Activated T-cell treated with anti-CD3 and anti-CD28 coated beads for 1 hour (primary cell): ENCODE measurements at places on chromosomes 5 and 9.

- DNase-seq, result no peak
Measured at GRCh38 chr5:132456987-132457361, 33.6 kb downstream of the IRF1 start.

DNA sequence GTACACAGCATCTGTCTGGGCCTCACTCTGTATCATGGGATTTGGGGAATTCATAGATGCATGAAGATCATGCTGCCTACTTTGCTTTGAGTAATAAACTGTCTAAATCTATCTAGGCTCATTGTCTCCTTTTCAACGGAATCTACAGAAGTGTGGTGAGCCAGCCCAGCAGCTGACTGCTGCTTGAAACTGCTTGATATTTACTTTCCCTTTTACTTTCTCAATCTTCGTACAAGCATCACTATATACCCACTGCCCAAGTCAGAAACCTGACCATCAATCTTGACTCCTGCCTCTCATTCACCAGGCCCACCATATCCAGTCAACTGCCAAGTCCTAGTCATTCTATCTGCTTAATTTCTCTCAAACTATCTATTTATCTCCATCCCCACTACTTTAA, 142.9 kb downstream of the NR2F1-AS1 start:
- DNase-seq, result no peak

DNA sequence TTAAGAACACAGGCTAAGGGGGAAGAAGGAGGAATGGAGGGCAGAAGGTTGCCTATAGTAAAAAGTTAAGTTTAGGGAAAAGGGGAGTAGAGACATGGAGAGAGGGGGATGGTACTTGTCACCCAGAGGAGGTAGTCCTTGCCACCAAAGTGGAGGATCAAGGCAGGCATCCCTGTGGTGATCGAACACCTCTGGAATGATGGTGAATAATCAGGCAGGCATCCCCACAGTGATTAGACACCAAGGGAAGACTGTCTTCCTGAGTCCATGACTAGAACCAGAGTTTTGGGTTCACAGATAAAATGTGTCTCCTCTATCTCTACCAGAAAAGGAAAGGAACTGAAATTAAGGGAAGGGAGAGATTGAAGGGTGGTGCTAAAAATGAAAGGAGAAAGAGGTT, 19.2 kb upstream of the HMGCS1 start:
- DNase-seq, result no peak

GRCh38 chr5:17132444-17133083, 84.9 kb upstream of the BASP1 start:
- DNase-seq, result no peak

- no peak for DNase-seq
Measured at GRCh38 chr9:134720796-134721195, 79.2 kb downstream of the COL5A1 start.

- no peak for DNase-seq
Measured at GRCh38 chr5:76427206-76428140, 24.4 kb downstream of the IQGAP2 start.

DNA sequence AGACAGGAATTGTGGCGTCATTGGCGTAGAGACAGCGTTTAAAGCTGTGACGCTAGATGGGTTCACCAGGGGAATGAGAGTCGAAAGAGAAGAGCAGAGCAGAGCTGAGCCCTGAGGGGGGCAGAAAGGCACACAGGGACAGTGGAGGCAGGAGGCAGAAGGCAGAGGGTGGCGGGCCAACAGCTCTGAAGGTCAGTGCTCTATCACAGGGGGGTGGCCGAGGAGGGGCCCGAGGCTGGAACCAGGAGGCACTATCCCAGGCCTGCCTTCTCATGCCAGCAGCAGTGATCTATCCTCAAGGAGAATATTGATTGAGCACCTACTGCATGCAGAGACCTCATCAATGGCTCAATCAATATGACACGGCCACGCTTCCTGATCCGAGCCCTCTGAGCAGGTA, 132.4 kb downstream of the KCNIP1 start:
- no peak for DNase-seq

- DNase-seq, result no peak
Measured at GRCh38 chr9:137194388-137194787, 5.9 kb downstream of the SSNA1 start.

DNA sequence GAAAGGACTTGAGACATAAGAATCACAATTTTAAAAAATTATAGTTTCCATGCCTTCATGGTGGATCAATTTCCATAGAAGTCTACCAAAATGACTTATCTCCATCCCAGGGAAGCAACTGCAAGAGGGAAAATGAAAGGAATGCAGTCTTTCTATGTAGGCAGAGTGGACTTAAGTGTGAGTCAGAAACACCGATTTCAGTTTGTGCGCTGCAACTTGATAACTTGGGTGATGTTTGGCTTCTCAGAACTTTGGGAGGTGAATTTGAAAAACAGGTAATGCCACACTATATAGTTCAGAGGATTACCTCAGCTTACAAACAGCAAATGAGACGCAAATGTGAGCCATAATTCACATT, 708 bp upstream of the CSNK1G3 start:
- DNase-seq, result no peak

DNA sequence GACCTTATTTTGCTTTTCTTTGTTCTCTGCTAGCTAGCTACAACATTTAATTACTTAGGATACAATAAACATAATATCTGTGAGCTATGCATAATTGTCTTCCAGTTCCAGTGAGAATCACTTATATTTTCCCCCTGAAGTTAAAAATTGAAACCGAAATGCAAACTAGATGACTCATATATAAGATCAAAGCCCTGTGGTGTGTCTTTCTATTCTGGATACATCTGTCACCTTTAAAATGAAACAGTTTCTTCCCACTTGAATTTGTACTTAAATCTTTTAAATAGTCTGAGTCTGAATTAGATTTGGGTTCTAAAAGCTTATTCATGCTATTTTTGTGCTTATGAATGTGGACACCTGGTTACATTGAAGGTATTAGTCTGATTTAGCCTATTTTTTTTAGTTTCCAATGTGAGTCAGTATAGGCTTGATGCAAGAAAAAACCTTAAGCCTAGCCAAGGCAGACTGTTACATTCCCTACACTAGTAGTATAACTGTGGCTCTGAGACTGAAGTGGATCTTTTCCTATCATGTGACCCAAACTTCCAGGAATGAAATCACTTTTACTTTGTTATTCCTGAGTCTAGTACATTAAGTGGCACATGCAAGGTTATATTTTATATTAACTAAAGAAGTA, 703.5 kb upstream of the RGMB start:
- no peak for DNase-seq

DNA sequence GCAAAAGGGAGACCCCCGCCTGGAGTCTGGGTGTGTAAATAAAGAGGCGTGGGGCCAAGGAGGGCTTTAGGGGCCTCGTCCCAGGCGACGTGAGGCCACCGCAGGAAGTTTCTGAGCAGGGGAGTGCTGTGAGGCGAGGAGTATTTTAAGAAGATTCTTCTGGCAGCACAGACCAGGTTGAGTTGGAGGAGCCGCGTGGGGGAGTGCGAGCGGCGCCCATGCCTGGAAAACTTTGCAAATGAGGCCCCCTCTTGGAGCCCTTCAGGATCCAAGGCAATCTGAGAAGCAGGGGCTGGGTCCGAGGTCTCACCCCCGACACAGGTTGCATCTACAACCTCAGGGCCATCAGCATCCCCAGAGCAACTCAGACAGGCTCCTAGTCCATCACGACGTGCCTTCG, 24.3 kb upstream of the CPLX2 start:
- DNase-seq, result no peak

DNA sequence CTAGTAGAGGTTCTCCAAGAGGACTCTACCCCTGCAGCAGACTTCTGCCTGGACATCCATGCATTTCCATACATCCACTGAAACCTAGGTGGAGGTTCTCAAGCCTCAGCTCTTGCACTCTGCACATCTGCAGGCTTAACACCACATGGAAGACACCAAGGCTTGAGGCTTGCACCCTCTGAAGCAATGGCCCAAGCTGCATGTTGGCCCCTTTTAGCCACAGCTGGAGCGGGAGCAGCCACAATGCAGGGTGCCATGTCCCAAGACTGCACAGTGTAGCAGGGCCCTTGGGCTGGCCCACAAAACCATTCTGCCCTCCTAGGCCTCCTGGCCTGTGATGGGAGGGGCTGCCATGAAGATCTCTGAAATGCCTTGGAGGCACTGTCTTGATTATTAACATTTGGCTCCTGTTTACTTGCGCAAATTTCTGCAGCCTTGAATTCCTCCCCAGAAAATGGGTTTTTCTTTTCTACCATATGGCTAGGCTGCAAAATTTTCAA, 123.2 kb upstream of the VCAN start:
- DNase-seq, result no peak

- DNase-seq, result no peak
Measured at GRCh38 chr9:37966412-37967013, 62.6 kb upstream of the SLC25A51 start.

GRCh38 chr9:134276453-134277245, 49.6 kb upstream of the RXRA start:
- DNase-seq, result no peak

- DNase-seq, result no peak
Measured at GRCh38 chr5:78718824-78719223, 70.3 kb upstream of the LHFPL2 start.

- no peak for DNase-seq
Measured at GRCh38 chr5:115820846-115821245, 4.4 kb upstream of the CDO1 start.

DNA sequence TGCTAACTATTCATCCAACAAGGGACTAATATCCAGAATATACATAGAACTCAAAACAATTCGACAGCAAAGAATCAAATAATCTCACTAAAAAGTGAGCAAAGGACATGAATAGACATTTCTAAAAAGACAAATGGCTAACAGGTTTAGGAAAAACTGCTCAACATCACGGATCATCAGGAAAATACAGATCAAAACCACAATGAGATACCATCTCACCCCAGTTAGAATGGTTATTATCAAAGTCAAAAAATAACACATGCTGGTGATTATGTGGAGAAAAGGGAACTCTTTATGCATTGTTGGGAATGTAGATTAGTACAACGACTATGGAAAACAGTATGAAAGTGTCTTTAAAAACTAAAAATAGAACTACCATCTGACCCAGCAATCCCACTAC, 150.1 kb downstream of the DEPDC1B start:
- DNase-seq, result no peak

GRCh38 chr9:129768486-129768885, 15.6 kb upstream of the PTGES start:
- DNase-seq, result no peak

- no peak for DNase-seq
Measured at GRCh38 chr5:157113002-157113401, 4.2 kb upstream of the HAVCR2 start.

- no peak for DNase-seq
Measured at GRCh38 chr9:130942679-130943078, 3.6 kb upstream of the FIBCD1 start.

GRCh38 chr5:158390577-158390976, 531.6 kb upstream of the CLINT1 start:
- DNase-seq, result no peak

DNA sequence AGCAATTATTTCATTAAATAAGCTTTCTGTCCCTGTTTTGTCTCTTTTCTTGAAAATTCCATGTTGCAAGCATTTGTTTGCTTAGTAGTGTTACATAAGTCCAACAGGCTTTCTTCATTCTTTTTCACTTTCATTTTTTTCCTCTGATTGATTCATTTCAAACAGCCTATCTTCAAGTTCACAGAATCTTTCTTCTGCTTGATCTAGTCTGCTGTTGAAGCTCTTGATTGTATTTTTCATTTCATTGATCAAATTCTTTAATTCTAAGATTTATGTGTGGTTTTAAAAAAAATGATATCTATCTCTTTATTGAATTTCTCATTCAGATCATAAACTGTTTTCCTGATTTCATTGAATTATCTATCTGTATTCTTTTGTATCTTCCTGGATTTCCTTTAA, 20.4 kb upstream of the NFIL3 start:
- no peak for DNase-seq

GRCh38 chr9:130118841-130119518, 53.2 kb upstream of the NCS1 start:
- DNase-seq, result no peak

DNA sequence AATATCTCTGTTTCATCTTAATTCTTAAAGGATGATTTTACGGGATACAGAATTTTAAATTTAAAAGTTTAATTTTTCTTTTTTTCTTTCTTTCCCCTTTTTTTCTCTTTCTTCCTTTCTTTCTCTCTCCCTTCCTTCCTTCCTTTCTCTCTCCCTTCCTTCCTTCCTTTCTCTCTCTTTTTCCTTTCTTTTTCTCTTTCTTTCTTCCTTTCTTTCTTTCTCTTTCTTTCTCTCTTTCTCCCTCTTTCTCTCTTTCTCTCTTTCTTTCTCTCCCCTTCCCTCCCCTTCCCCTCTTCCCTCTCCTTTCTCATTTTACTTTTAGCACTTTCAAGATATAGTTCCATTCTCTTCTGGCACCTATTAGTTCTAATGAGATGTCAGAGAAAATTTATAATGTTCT, 61.4 kb upstream of the ADRB2 start:
- no peak for DNase-seq

DNA sequence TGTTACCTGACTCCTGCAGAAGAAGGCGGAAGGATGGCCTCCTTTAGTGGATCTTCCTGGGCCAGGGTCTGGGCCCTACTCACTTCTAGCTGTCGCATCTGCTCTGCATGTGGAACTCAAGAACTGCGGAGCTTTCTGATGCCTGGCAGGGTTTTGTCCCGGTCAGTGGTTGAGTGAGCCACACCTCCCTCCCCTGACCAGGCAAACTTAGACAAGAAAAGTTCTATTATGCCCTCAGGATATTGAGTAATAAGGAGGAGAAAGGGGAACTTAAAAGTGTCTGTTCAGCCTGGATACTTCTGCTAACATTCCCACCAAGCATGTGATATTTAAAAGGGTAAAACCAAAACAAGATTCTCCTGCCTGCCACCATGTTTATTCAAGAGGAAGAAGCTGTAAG, at the start of gene FYB1:
Gene FYB1 (minus strand): TSS at position 127 of the 400 bp plus-strand sequence. CDS start 16,603 bp downstream, outside the sequence.
- no peak for DNase-seq

GRCh38 chr5:142883025-142883424, 112.8 kb downstream of the ARHGAP26 start:
- DNase-seq, result no peak

GRCh38 chr9:135701959-135702721, at the start of gene KCNT1:
Gene KCNT1 (plus strand): TSS chr9:135702185. CDS start chr9:135702259, 74 bp downstream.
- DNase-seq, result peak; percentile 51

DNA sequence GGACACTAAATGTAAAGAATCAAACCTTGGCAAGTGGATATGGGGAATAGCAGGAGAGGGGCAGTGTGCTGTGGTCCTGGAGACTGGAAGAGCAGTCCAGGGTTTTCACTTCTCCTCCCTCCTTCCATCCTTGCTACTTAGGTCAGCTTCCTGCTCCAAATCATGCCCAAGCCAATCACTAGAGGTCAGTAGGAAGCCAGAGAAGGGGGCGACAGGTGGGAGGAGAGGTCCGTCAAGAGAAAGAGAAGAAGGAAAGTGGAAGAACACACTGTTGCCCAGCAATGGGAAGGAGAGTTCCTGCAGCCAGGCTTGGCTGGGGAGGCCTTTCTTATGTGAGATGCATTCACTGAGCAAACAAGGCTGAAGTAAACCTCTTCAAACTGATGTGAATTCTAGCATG, 289.6 kb downstream of the DTWD2 start:
- DNase-seq, result no peak

GRCh38 chr5:55554585-55555202, 19.9 kb upstream of the PLPP1 start:
- no peak for DNase-seq
